Activated naive CD4-positive, alpha-beta T cell treated with anti-CD3 and anti-CD28 coated beads for 36 hours (primary cell): ENCODE measurements at places on chromosomes 12 and 14.

DNA sequence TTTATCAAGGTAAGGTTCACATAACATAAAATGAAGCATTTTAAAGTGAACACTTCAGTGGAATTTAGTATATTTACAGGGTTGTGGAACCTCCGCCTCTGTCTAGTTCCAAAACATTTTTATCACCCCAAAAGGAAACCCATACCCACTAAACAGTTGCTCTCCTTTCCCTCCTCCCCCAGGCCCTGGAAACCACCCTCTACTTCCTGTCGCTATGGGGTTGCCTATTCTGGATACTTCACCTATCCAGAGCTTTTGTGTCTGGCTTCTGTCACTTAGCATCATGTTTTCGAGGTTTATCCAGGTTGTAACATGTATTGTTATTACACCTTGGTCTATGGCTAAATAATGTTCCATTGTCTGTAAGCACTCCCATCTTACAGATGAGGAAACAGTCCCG lies 27.7 kb upstream of the ZFP36L1 start:
- peak; percentile 75 for DNase-seq

DNA sequence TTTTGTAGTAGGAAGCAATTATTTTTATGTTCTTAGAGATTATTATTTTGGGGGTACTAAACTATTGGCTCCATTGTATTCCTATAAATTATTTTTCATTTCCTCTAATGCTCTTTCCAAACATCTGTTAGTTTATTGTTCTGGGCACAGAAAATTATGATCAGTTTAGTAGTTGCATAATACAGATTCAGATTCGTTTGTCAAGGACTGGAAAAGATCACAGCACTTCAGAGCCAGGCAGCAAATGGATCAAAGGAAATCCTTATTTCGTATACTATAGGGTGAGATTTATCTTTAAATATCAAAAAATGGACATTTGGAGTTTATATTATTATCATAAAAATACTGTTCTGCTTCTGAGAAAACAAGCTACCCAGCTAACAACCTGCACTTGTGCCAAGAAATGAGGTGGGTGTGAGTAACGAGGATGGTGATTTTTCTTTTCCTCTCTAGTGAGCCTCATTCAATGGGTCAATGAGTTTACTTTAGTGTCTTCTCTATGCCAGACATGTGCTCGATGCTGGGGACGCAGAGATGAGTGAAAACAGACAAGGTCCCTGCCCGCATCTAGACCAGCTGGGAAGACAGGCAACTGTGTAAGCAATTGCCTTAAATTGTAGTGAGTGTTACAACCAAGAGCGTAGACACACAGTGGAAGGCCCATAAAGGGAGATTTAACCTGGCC lies 208.6 kb upstream of the PLXNC1 start:
- DNase-seq: no peak

DNA sequence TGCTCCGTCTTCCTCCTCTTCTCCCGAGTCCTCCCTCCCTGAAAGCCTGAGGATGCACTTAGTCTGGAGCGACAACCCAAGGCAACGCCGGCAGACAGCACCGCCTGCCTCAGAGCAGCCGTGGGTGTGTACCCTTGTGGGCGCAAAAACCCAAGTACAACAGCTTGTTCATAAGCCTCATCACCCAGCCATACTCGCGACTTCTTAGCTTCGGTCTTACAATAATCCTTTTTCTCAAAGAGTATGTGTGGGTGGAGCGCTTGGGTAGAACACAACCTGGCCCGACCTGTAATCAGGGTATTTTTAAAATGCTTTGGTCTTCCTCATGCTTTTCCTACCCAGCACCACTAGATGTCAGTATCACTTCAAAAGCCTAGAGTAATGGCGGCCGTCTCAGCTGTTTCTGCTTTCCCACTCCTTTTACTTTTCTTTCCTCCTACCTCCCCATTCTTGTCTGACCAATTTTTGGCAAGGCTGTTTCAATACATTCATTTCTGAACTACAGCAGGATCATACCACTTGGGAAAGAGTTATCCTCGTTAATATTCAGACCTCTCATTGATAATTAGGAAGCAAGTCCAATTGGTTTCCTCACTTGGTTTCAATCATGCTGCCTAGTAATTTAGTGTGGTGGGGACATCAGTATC lies 198.9 kb downstream of the EPS8 start:
- peak; percentile 63 for DNase-seq

DNA sequence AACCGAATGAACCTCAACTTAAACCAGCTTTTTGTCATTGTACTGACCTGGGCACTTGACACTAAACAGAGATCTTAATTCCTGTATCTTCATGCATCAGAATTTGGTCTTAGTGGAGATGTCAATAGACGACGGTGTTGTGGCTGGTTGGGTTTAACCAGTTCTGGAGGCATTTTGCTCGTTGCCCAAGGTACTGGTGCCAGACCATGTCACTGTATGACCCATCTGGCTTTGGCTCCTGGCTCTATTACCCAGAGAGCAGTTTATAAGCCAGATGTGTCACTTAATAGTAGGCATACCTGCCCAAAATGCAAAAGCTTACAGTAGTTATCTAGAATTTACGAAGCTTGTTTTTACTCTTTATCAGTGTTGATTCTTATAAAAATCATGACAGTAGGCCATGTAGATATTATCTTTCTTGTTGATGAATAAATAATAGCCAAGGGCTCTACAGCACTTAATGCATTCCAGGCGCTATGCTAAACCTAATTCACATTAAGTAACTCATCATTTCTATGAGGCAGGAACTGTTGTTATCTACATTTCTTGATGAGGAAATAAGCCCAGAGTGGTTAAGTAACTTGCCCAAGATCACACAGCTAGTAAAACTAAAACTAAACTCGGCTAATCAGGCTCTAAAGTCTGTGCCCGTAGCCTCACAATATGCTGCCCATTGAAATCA lies 179.7 kb upstream of the HIF1A start:
- DNase-seq: no peak

DNA sequence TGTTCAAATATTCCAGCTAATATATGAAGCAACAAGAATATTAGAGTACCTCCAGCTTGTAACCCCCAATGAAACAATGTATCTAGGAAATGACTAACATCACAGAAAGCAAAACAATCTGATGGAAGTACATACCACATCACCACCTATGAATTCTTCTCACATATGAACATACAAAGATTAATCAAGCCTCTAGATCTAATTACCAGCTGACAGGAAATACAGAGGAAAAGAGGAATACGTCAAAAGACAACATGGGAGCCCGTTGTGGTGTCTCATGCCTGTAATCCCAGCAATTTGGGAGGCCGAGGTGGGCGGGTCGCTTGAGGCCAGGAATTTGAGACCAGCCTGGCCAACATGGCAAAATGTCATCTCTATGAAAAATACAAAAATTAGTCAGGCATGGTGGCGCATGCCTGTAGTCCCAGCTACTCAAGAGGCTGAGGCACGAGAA lies 7.5 kb downstream of the NEDD8 start:
- no peak for DNase-seq

DNA sequence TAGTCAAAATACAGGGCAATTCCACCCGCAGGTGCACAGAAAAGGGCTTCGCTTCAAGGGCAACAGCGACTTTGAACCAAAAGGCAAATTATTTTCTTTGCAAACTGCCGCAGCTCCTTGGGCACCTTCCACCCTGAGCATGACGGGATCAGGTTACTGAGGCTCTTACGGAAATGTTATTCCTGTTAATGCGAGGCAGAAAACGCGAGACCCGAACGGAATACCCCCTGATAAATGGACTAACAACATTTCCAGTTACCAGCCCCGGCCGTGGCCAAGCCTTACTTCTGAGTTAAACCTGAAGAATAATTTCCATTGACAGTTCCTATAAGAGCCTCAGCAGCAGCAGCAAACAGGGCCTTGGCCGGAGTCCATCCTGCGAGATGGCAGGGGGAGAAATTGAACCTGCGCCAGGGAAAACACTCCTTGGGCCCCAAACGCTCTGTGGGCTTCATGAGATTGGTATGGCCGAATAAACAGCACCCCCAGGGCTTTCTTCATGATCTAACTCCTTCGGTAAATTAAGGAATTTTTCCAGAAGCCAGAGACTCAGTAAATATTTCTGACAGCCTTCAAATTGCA lies 70.0 kb upstream of the DICER1 start:
- no peak for DNase-seq

DNA sequence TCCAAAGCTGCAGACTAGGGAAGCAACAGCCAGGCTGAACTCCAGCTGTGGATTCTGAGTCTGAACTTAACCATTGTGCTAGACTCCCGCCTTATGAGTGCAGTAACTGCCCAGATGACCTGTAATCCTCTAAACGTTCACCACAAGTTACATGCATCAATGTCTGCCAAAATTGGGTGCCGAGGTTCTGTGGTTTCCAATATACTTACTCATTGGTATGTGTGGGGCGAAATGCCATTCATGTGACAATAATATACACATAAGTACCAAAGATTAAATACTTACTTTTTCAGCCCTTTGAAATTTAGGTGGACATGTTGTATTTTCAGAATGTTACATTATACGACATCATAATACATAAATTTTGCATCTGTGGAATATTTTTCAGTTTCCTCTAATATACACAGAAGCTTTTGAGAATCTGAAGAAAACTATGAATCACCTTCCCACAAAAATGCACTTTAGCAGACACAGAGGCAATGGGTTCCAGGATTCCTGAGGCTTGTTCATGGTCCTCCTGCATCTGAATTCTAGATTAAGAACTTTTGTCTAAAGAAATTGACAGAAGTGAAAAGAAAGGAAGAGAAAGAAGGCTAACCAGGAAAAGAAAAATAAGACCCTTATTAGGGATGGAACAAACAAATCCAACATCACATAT lies 31.7 kb downstream of the GRIP1 start:
- no peak for DNase-seq

- DNase-seq: peak; percentile 56
Observed at GRCh38 chr12:76586764-76587395, 27.3 kb upstream of the OSBPL8 start.

DNA sequence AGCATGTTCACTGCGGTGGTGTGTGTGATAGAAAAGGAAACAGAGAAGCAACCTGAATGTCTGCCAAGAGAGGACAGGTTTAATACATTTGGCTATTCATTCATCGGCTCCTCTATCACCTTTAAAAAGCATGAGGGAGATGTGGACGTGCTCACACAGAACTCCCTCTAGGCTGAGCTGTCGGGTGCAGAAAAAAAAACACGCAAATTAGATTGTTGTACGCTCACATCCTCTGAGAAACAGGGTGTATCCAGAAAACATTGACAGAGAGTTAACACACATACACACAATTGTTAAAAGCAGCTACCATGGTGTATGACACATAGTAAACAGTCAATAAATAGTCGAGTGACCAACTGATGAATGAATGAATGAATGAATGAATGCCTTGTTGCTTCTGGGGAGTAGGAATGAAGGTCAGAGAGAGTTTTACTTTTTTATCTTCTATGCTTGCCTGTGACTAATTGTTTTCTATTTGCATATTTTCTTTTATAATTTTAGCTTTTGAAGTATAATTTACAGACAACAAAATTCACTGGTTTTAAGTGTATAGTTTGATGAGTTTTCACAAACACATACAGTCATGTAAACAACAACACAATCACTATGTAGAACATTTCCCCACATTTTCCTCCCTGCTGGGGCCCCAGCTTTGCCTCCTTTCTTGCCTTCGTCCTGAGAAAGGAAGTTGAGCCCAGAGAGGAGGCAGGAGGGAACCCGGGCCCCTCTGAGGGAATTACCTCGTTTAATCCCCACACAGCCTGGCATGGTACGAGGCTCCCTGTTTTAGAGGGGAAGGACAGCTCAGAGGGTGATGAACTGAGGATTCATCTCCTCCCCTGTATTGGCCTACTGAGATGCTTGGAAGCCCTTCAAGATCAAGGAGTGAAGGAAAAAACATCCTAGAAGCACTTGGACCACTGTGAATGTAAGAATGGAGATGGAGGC lies 19.7 kb upstream of the FAM222A start:
- no peak for DNase-seq

DNA sequence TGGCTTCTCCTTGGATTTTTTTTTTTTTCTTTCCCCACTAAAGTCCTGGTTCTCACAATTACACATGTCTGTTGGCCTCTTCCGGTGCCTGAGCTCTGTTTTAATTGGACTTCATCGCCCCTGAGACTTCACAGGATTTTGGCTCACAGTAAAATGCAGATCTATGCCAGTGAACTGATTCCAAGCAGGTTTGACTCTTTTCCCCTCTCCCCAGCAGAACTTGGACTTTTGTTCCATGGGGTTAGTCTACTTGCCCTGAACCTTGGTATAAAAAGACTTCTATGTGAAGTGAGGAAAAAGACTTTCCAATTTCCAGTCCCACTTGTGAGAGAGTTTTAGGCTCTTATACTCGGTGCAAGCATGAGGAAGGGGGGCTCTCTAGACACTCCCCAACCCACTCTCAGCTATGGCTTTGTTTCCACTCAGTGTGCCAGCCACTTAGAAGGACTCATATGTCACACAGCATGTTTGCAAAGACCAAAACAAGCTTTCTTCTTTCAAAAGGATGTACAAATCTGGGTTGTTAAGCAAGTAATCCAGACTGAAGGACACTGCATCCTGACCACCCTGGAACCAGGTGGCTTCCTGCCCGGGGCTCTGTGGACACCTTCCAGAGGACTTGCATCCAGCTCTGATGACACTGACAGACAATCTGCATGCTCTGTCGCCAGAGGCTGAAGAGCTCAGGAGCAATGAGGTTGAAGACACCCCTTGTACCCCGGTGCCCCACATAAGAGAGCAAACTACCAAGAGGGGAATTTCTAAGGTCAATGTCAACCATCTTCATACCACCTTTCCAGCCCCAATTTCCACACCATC lies 221.9 kb upstream of the EGLN3 start:
- no peak for DNase-seq

GRCh38 chr14:39860596-39861228 lies 428.5 kb upstream of the FBXO33 start:
- no peak for DNase-seq

DNA sequence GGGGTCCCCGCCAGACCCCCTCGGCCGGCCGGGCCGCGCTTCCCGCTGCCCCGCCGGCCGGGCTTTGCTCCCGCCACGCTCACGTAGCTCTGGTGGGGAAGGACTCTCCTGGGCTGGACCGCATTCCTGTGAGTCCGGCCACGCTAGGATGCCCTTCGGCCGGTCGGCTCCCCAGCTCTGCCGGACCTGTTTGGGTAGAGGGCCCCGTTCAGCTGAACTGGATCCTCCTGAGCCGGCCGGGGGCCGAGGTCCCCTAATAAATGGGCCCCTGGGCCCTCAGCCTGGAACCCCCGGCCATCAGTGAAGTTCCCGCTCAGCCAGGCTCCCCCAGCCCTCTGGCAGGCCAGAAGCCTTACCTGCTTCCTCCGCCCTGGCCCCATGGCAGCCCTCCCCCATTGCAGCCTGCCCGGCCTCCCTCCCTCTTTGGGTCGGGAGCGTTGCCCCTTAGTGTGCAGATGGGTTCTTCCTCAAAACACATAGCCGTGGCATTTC lies 593 bp downstream of the UNC119B start:
- peak; percentile 59 for DNase-seq

GRCh38 chr12:126036348-126036747 lies 971.1 kb downstream of the AACS start:
- DNase-seq: no peak

DNA sequence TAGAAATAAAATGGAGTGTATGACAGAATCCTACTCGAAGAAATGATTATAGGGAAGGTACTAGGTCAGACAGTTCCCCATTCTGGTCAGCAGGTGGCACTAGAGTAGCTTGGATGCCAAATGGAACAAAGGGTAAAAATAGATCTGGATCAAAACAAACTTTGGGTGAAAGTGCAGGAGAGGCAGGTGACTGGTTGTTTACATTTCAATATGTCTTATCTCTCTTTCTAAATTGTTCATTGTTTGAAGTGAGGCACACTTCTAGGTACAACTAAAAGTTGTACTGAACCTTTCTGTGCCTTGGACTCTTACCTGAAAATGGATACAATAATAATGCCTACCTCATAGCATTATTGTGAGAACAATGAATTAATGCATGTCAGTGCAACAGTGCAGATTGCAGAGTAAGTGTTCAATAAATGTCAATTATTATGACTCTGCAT lies 62.0 kb upstream of the OSBPL8 start:
- DNase-seq: peak; percentile 83

- DNase-seq: no peak
Observed at GRCh38 chr12:13026286-13026685, 17.9 kb upstream of the FAM234B start.
